ENCODE measurements at places on chromosomes 6 and 20. TPM values are rescaled to one million over a fixed set of nuclear protein-coding genes. Genes with fewer than 3 reads are reported as not detected.

DNA sequence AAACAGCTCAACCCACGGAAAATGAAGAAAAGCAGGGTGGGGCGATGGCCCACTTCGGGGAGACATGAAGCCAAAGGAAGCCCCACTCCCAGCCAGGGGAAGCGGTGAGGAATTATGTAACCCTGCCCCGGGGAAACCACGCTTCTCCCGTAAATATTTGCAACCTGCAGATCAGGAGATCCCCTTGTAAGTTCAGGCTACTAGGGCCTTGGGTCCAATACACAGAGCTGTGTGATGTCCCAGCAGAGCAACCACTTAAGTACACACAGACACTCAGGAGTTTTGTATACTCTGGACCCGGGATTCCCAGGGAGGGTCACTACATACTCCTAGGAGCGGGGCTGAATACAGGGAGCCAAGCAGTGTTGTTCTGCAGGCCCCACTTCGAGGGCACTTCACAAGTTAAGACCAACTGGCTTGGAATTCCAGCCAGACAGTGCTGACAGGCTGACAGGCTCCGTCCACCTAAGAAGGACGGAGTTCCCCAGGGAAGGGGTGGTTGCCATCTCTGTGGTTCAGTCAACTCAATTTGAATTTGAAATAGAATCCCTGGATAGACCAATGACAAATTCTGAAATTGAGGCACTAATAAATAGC is 301.4 kb upstream of the THEMIS start:
- DNase-seq: no peak

The SRMS gene
- total RNA-seq: not detected

DNA sequence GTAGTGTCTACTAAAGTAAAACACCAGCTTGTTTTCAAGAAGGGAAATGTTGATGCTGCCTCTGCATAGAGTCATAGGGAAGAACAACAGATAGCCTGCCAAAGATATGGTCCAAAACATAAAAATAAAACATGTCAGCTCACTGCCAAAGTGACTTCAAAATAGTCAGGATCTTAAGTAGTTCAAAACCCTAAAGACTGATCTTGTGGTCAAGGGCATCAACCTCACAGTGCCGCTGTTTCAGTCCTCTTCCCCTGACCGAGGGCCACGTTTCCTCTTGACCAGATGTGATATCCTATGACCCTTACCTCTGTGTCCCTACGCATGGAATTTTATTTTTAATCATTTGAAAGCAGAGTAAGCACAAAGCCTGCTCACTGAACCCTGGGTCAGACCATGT is 104.2 kb upstream of the CNKSR3 start:
- no peak for DNase-seq

The GPX5 gene
- not detected for total RNA-seq

GRCh38 chr6:170234419-170234818 is 56.5 kb downstream of the DLL1 start:
- peak; percentile 9 for DNase-seq

The GLYATL3 gene
- not detected for total RNA-seq

The TUBB1 gene
- total RNA-seq: 0.43 TPM

GRCh38 chr20:61673152-61673847 is 392.4 kb downstream of the TAF4 start:
- no peak for DNase-seq

The TINAG gene
- not detected for total RNA-seq

- no peak for DNase-seq
Measured at GRCh38 chr6:42440027-42440426, 11.7 kb downstream of the TRERF1 start.

The UBE3D gene
- 3.6 TPM for total RNA-seq
